D341Med (cell line): ENCODE measurements at places on chromosomes 4 and X.

DNA sequence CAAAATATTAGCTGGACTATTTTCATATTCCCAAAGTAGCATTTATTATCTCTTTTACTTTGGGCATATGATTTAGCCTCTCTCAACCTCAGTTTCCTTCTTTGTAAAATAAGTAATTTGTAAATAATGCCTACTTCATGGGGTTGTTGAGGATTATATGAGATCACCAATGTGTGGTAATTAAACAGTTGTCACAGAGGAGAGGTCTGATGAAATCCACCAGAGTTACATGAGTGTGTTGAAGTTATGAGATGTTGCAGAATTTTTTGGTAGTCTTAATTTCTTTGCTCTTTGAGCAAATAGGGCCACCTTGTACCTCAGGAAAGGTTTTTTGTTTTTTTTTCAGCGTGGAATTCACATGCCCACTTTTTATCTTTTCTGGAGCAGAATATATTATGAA, 1.4 kb downstream of the COX7B start:
- DNase-seq, result no peak

DNA sequence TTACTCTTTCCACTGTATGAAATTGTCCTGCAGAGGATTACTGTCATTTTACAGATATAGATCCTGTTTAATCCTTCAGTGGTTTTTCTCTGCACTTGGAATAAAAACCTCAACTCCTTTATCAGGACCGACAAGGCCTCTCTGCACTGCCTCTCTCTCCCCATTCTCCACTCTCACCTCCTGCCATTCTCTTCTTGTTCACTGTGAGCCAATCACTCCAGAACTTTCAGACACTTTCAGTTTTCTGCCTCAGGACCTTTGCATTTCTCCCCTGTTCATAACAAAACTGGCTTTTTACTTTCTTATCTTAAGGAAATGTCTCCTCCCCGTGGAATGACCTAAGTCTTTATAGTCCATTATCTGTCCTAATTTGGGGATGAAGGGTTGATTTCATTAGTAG, 137.3 kb downstream of the ELOVL6 start:
- no peak for DNase-seq

DNA sequence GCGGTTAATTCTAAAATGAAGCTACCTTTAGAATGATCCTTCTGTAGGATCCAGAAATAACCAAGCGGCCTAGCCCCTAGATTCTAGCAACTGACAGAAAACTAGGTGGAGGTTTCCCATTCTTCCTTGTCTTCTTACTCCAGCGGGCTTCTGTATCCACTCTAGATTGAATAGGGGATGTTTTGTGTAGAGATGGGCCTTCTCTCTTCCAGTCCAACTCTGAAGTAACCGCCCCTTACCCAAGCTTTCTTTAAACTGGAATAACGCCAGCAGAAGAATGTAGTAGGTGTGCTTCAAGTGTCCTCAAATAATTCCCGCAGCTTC, 386 bp upstream of the TMEM184C start:
- DNase-seq, result no peak

- no peak for DNase-seq
Observed at GRCh38 chr4:25938366-25938765, 24.3 kb downstream of the SMIM20 start.

DNA sequence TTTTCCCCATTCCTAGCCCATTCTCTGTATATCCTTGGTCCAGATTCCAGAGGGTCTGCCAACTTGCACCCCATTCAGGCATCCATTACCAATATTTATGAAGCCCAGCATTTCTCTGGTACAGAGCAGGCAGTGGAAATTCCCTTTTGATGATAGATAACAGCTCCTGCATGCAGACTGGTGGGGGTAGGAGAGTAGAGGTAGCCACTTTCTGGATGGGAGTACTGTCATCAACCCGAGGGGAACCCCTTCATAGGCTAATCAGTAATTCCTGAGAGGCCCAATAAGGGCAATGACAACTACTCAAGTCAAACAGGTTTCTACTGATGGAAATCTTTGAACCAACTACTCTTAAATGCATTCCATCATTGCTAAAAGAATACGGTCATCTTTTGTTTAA, 63.7 kb downstream of the COL25A1 start:
- no peak for DNase-seq

DNA sequence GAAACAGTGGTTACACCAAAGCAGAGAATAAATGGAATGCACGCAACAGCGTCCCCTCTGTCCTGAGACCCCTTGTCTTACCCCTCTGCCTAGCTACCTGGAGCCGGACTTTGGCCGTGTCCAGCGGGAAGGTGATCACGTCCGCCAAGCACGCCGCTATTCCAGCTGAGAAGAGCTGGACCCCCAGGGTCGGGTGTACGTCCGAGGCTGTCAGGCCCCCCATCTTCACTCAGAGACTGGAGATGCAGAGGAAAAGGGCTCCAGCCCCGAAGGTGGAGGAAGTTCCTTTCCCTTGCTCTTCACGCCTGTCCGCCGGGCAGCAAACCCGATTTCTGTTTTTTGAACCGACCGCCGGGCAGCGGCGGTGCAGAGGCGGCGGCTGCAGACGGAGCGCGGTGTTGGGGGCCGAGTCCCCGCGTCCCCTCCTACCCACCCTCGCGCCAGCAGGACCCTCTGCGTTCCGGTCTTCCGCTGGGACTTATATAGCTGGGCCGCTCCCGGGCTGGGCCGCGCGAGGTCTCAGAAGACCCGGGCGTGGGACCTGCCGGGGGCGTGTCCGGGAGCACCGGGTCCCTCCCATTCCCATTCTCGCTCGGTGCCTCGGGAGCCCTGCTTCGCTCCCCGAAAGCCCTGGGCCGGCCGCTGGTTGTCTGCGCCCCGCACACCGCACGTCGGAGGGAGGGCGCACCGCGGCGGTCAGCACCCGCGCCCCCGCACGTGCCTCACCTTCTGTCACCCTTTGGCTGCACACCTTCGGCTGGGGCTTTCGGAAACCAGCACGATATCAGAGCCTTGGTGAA, at the start of gene UCP1:
Gene UCP1, minus strand, starts transcription at position 455 of the 800 bp plus-strand sequence. Its CDS starts 232 bp downstream, at position 223.
- DNase-seq, result peak; percentile 31

- no peak for DNase-seq
Observed at GRCh38 chr4:53916431-53916889, 147.9 kb downstream of the CHIC2 start.

- DNase-seq, result no peak
Observed at GRCh38 chr4:2962614-2963174, 512 bp downstream of the NOP14 start.

DNA sequence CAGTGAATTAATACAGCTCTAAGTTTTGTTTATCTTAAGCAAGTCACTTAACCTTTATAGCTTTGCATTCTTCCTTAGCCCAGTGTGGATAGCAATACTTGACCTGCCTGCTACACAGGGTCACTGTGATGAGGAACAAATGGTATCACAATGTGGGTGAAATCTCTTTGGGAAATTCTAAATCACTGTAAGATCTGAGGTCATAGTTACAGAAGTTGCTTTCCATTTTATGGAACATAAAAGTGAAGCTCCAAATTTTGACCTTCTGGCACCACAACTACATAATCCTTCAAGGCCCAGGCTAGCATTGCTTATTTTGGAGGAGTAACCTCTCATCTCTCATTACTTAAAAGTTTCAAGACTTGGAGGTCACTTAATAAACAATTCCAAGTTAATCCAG, 227.7 kb downstream of the USP46 start:
- DNase-seq, result no peak

DNA sequence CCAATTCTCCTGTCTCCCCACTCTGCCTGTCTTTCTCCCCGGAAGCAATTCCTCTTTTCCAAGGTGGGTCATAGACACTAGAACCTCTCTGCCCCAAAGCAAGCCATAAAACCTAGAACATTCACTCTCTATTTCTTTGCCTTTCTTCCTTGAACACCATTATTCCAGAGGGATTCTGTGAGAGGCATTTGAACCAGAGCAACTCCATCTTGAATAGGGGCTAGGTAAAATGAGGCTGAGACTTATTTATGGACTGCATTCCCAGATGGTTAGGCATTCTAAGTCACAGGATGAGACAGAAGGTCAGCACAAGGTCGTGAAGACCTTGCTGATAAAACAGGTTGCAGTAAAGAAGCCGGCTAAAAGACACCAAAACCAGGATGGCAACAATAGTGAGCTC, 13.7 kb upstream of the GPAT3 start:
- no peak for DNase-seq

GRCh38 chr4:1584498-1584897, 99.6 kb downstream of the FAM53A start:
- no peak for DNase-seq

- DNase-seq, result no peak
Observed at GRCh38 chr4:110515676-110516075, 39.7 kb downstream of the ENPEP start.

DNA sequence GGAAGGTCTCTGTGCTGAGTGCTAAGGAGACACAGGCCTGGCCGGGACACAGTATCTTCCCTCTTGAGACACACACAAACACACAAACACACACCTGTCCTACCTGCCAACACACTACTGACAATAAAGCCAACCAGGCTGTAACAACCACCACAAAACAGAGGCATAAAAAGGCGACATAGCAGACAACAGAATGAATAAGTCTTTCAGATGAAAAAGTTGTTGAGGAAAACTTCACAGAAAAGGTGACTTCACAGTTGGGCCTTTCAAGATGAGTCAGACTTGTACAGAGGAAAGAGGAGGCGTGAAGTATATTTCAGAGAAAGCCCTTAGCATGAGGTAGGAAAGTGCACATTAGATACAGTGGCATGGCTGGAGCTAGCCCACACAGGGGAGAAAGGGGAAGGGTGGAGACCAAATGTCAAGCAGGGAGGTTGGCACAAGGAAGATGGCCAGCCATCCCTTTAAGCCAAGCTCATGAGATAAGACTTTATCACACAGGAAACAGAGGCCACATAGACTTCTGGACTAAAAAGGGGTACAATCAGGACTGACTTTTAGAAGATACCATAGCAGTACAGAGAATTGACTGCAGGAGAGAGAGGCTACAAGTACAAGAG, 54.0 kb downstream of the SLC9A7 start:
- no peak for DNase-seq

- peak; percentile 51 for DNase-seq
Observed at GRCh38 chr4:80989921-80990544, 40.5 kb upstream of the BMP3 start.

DNA sequence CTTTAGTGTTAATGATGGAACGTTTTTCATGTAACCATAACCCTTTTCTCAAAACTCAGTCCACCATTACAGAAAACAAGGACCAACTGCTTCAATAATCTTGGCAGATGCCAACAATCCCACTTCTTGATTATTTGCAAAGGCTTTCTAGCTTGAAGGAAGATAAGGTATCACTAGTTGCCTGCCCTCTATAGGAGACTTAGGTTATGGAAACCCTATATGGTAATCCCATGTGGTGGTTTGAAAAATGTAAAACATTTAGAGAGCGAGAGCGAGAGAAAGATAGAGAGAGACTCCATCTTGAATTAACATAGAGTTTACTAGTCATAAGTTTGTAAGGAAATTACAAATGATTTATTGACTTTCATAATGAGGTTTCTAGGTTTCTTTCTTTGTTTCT, 1627.5 kb upstream of the TENM3 start:
- no peak for DNase-seq

DNA sequence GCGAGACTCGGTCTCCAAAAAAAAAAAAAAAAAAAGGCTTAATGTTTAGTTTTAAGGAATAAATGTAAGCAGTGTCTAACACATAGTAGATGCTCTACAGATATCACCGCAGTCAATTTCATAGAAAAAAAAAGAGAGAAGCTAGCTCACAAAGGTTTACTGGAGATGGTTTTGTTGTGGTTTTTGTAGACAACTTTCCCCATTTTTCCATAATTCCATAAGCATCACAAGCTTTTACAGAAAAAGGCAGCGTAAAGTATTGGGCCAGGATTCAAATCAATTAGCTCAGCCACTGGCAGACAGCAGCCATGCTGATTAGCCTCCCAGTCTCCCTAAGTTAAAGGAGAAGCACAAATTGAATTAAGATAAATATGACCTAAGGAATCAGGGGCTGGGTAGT, 1.5 kb downstream of the GRSF1 start:
- peak; percentile 28 for DNase-seq

DNA sequence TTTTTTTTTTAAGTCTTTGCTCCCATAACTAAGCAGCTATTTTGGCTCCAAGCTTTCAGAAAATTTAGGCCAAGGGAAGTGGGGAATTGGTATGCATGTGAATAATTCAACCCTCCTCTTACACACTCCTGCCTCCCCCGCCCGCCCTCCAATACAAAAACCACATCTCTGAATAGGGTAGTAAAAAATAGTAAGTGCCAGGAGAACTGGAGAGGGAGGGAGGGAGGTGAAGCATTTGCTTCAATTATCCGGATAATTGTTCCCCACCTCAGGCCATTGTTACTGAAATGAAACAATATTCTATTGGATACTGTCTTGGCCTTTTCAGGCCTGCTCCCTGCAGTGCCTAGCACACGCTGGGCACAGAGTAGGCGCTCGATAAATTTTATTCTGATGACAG, 5.5 kb upstream of the GSX2 start:
- DNase-seq, result no peak

- DNase-seq, result no peak
Observed at GRCh38 chr4:25050370-25051078, 19.8 kb upstream of the LGI2 start.

DNA sequence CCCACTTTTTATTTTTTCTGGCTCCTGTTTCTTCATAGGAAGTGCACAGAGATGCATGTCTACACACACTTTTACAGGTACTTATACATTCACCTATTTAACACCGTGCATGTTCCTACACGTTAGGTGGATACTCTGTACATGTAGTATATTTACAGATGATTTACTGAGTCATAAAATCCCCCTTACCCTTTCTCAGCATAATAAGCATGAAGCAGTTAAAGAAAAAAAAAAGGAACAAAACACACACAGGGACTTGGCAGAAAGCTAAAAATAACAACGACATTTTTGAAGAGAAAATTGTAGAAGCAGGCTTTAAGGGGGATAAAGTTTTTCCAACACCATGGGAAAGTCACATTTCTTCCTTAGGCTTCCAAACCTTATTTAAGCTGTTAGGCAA, 96.4 kb upstream of the IQCM start:
- DNase-seq, result no peak

GRCh38 chrX:66489339-66489738, 149.5 kb downstream of the EDA2R start:
- DNase-seq, result no peak

GRCh38 chr4:125091-125771, 930 bp downstream of the ZNF718 start:
- no peak for DNase-seq

GRCh38 chrX:458631-459061, 71.9 kb upstream of the PPP2R3B start:
- DNase-seq, result no peak
